ENCODE measurements at places on chromosomes 3 and 15.

DNA sequence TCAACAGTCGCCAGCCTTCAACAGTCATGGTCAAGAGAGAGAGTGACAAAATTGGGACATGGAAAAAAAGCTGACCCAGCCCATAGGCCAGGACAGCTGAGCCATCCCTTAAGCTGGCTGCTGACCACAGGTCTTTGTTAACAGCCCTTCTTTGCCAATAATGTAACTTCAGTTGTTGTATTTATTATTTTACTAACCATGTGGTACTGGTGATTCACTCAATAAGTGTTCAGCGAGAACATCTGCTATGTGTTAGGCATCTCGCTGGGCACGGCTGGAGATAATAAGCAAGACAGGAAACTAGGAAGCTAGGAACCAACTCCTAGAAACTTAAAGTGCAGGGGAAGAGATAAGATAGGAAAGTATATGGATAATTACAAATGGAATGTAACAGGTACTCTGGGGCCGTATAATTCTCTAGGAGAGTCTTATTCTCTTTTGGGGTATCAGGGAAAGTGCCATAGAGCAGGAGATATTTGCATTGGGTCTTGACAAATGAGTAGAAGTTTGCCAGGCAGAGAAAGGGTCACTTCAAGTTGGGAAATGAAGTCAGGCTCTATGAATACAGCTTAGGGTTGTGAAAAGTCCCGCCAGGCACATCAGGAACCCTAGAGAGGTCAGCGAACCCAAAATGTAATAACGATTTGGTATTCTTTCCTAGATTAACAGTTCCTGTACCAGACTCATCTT is 84.0 kb upstream of the TRA2B start:
- DNase-seq, result no peak

DNA sequence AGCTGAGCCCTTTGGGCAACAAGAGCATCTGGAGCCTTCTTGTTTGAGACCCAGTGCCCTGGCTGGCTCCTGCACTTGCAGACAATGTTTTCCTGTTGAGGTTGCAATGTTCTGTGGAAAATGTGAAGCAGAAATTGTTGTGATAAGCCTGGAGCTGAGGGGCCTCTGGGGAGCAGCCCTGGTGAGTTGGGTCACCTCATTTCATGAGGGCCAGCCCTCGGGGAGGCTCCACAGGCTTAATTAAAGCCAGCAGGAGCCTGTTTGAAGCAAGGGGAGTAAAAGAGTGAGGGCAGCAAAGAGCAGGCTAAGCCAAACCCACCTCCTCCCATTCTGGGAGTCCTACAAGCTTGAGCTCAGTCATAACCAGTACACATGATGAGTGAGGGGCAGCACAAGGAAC is 154.3 kb downstream of the ALDH1A2 start:
- no peak for DNase-seq

GRCh38 chr3:188271226-188271914 is 117.4 kb downstream of the LPP start:
- no peak for DNase-seq

- no peak for DNase-seq
Observed at GRCh38 chr3:127264292-127264691, 23.6 kb downstream of the PRR20G start.

DNA sequence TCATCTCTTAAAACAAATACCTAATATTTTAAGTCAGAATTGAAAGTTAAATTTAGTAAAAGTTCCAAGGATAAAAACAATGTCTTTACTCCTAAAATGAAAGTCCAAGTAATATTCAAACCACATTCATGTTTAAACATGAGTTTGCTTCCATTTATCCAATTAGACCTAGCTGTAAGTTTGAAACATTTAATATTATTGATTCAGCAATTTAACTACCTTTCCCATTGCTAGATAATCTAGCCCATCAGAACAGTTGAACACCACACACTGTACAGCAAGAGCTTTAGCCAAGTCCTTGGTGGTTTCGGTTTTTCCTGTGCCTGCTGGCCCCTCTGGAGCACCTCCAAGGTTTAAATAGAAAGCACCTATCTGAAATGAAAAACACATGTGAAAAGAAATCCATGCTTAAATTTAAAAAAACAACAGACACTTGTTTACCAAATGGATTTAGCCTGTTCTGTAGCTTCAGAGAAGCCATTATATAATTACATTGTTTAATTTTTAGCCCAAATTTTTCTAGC is 97.8 kb downstream of the DNAH12 start:
- no peak for DNase-seq

GRCh38 chr3:38054499-38055001 is 15.5 kb downstream of the DLEC1 start:
- DNase-seq, result no peak

DNA sequence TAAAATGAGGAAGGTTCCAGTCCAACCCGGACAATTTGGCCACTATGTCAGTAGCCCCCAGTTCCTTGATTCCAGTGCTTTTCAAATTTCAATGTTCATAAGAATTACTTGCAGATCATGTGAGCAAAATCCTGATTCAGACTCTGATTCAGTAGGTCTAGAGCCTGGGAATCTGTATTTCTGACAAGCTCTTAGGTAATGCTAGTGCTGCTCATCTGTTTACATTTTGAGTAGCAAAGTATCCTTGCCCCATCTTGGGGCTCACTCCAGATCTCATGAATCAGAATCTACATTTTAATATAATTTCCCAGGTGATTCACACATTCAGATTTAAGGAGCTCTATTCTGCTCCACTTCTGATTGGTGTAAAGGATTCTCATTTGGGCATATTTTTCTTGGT is 142.0 kb downstream of the NAALADL2 start:
- DNase-seq, result no peak

- DNase-seq, result no peak
Observed at GRCh38 chr3:139388821-139389551, 461 bp downstream of the COPB2 start.

DNA sequence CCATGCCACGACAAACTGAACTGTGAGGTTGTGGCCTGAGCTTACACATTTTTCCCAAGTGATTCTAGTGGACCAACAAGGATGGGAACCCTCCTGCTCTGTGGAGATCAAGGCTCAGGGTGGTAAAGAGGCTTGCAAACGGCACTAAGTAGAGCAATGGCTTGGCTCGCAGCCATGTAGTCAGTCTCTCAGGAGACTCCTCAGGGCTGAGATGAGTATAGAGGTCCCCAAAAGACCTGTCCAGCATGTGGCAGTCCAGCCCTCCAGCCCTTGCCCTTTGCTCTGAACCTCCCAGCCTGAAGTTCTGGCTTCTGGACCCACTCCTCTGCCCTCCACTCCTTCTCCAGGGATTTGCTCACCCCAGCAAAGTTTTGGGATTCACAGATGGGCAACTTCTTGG is 8.3 kb upstream of the CAMP start:
- no peak for DNase-seq
